ENCODE measurements at places on chromosomes 1 and 21. TPM values are rescaled to one million over a fixed set of nuclear protein-coding genes. Genes with fewer than 3 reads are reported as not detected.

DNA sequence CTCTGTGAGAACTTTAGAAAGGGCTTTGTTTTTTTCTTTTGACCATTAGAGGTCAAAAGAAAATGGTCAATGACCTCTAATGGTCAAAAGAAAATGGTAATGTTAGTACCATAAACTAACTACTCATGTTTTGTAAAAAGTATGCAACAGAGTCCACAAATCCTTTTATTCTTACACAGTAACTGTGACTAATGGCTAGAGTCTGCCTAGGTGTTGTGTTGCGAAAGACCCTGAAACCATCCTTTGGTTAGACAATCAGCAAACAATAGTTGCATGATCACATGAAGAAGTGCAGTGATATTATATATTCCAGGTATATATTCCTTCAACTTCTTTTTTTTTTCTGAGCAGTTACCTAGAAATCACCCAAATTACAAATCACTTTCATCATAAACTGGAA lies 40.9 kb downstream of the NEGR1 start:
- DNase-seq: no peak

GRCh38 chr1:206859082-206859521 lies 6.3 kb upstream of the IL20 start:
- DNase-seq: no peak

GRCh38 chr21:36079010-36079649 lies 9.3 kb downstream of the CBR1 start:
- no peak for DNase-seq

DNA sequence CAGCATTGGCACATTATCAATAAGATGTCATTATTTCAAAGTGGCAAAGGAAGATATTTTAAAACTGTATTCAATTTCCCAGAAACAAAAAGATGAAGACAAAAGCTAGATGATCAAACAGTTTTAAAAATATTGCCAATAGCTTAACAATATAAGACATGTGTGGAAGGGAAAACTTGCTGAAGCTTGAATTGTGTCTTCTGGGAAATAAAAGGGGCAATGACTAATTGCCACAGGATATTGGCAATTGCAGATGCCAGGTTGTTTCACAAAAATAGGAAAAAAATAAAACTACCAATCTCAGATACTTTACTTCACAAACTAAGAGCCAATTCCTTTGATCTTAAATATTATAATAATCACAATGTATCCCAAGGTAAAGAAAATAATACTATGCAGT lies 679.8 kb upstream of the ADAMTS5 start:
- DNase-seq: no peak

DNA sequence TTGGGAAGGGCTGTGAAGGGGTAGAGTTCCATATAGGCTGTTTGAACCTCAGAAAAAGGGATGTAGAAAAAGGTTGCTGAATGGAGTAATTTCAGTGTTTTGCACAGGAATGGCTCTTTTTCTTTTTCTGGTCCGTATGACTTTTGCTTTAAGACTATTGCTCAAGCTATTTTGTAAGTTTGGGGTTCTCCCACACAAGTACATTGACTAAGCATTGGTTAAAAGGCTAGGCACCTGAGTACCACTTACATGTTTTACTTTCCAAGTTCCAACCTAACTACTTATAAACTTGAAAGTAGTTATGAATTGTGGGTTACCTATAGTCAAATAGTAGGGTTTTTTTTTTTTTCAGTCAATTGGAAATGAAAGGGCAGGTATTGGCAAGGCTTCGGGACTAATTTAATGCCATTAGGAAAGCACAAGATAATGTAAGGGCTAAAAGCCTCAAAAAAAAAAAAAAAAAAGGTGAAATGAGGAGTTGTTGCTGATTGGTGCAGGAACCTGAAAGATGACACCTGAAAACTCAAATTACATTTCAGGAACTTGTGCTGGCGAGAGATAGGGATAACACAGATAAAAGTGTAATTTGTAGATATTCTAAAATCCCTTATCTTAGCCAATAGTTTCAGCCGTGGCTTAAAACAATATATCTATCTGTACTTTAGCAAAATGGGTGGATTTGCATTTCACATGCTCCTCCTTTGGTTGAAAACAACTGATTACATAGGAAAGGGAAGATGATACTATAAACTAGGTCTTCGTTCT lies 209.5 kb downstream of the RPS6KC1 start:
- DNase-seq: no peak

DNA sequence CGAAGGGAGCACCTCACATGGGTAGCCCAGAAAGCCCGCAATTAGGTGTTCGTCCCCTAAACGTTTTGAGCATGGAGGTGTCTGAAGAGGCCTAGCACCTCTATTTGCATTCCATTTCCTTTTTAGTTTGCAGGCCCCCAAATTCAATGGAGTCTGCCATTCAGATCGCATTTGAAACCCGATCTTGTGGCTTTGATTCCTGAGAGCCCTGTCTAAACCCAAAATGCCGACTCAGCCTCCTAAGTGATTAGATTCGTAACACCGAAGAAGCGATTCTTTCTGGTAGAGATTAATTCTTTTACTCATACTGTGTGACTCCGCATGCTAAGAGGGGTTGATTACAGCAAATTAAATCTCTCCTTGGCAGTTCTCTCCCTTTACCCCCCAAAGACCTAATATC lies 415.2 kb upstream of the KAZN start:
- no peak for DNase-seq

DNA sequence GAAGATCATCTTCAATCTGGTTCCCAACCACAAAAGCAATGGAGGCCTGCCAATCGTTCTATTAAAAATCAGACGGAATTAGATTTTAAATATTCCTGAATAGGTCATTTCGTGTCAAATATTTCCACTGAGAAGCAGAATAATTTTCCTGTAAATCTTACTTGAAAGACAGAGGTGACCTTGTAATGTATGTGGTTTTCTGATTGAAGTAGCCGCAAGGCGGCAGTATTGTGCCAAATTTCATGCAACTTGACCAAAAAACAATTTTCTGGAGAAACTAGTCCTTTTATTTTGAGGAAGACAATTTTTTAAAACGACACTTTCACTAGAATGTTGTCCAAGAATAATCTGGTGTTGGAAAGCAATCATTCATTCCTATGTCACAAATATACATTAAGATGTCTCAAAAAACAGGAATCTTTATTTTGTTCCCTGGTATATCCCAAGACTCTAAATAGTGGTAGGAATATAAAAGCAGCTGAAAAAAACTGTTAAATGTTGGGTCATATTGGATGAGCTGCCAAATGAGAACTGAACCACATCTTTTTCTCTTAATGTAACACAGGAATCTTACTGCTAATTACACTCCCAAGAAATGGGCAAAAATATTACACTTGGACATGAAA lies 33.6 kb downstream of the SPAG17 start:
- DNase-seq: peak; percentile 74

DNA sequence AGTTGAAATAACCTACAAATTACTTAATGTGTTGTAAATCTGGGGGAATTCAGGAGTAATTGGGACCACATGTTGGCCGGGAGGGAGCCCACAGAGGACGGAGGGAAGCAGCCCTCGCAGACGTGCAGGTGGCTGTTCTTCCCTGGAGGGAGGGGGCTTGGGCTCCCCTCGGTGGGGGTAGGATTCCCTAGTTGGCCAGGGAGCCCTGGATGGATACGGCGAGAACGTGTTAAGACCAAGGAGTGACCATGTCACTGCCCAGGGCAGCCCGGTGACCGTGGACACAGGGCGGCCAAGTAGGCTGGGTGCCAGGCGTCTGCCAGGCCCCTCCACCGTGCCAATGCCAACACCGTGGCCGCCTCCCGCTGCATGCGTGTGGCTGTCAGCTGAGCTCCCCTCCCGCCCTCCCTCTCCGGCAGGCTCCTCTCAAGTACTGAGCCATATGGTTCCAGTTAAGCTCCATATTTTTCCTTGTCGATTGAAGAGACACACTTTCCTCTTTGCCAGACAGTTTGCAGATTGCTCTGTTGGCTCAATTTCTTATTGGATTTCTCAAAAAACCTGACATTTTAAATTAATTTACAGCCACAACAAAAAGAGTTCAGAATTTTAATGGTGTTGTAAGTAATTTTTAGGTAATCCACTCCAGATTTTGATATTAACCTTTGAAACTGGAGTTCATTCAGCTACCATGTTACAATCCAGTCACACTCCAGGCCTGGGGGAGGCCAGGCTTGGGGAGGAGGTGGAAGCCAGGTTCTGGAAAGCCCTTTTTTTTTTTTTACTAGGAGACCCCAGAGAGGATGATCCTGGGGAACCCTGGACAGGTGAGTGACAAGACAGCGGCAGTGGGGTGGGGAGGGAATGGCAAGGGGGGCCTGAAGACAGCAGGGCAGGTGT lies 71.2 kb downstream of the CASZ1 start:
- no peak for DNase-seq

GRCh38 chr1:86833461-86834215 lies 80.3 kb downstream of the SELENOF start:
- peak; percentile 90 for DNase-seq

DNA sequence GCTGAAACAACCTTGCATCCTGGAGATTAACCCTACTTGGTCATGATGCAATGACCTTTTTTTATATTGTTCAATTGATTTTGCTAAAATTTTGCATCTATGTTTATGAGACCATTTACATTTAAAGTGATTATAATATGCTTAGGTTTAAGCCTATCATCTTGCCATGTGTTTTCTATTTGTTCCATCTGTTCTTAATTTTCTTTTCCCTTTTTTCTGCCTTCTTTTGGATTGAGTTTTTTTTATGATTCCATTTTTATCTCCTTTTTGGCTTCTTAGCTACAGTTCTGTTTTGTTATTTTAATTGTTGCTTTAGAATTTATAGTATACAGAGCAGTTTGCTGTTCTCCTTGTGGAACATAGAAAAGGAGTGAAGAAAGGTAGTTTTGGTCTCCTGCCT lies 385.1 kb upstream of the USP24 start:
- no peak for DNase-seq

- no peak for DNase-seq
Observed at GRCh38 chr21:14995695-14996490, 68.9 kb downstream of the NRIP1 start.

- peak; percentile 60 for DNase-seq
Observed at GRCh38 chr1:53599481-53599880, 139.5 kb downstream of the GLIS1 start.

DNA sequence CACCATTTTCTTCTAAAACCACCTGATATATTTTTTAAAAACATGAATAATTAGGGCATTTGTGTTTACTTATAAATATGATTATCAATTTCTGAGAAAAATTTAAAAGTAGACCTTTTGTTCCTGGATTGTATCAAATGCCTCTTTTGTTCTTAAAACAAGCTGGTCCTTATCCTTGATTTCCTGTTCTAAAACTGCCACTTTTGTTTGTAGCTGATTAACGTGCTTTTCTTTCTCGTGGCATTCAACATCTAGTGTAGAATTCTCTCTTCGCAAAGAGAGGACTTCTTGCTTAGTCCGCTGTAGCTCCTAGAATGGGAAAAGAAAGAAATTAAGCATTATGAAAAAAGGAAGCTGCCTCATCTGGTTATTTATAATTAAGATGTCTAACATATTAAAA lies 25.0 kb downstream of the SASS6 start:
- DNase-seq: no peak

- no peak for DNase-seq
Observed at GRCh38 chr1:229627003-229627402, 956 bp downstream of the URB2 start.

DNA sequence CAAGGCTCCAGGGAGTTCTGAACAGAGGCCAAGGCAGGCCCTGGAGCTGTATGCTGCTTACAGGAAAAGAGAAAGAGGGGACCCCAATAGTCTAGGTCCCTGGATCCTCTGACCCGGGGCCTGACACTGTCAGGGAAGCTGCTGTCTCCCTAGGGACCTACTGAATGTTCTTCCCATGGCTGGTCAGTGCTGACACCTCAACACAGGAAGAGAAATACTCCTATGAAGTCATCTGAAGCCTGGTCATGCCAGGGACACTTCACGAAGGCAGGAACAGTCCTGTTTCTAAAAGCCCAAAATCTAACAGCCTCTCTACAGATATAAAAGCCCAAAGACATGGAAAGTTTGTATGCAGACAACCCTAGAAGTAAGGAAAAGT lies 1.7 kb upstream of the LAD1 start:
- no peak for DNase-seq

DNA sequence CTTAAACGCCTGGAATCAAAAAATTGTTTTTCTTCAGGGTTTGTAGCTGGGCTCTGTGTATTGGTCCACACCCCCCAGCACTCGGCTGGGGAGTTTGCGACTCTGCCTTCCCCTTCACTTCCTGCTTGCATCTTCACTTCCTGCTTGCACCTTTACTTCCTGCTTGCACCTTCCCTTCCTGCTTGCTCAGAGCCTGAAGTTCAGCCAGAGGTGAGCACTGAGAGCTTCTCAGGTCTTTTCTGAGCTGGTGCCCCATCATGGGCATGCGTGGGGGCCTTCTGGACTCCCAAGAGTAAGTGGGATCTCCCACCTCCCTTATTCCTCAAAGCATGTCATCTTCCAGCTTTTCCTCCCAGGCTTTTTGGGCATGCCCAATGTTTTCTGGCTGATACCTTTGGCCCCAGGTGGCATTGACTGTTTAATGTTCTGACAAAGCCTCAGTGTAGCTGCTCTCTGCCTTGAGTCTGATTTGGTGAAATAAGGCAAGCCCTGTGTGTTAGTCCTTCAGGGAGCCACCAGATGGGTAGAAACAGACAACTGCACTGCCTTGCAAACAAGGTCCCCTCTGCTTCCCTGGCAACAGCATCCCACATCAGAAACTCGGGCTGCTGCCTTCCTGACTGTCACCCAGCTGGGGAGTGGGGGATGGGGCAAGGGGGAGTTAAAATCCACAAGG lies 3.5 kb downstream of the KRTAP10-2 start:
- DNase-seq: no peak

DNA sequence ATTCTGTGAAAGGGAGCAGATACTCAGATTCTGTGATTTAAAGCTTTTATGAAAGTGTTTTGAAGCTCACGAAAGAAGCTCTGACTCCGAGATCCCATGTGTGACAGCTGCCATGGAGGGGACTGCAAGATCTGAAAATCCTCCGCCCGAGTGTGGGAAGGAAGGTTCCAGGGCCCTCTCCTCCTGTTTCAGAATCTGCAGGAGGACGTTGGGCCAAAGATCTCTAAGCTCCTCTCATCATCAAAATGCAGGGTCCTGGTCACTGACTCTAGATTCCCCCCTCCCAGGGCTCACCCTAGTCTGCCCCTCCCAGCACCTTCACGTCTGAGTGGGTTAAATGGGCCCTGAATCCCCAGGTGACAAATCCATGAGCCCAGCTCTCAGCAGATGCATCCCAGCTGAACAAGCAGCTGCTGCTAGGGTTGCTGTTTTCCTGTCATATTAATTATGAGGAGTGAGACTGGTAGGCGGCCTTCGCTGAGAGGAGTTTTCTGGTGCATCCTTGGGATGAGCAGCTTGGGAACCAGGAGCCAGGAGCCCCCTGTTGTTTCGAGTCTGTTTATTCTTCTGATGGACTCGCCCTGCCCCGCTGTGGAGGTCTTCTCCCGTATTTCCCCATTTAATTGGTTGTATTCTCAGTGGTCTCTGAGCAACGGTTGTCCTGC lies 402.0 kb downstream of the MATN1 start:
- peak; percentile 64 for DNase-seq

DNA sequence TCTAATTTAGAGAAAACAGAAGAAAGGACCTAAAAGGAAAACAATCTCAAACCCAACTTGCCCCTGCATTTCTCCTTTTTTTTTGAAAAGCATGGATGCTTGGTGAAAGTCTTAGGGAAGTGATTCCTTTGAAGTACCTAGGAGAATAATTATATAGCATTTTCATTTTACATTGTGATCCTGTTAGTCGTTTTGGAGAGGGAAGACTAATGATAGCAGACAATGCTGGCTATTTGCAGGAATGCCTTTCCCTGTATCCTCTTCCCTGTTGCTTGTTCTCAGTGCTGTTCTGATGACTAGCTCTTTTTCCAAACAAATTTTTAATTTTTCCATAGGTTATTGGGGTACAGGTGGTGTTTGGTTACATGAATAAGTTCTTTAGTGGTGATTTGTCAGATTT lies 53.9 kb downstream of the LAMC1 start:
- DNase-seq: no peak

The TTLL7 gene
- 47.0 TPM for total RNA-seq

The MXRA8 gene
- total RNA-seq: 174 TPM

The INSRR gene
- total RNA-seq: 0.23 TPM

The OXCT2 gene
- total RNA-seq: 1.2 TPM

Measured in posterior vena cava (tissue), 2 donors.